ENCODE measurements at places on chromosomes 12 and 14.

DNA sequence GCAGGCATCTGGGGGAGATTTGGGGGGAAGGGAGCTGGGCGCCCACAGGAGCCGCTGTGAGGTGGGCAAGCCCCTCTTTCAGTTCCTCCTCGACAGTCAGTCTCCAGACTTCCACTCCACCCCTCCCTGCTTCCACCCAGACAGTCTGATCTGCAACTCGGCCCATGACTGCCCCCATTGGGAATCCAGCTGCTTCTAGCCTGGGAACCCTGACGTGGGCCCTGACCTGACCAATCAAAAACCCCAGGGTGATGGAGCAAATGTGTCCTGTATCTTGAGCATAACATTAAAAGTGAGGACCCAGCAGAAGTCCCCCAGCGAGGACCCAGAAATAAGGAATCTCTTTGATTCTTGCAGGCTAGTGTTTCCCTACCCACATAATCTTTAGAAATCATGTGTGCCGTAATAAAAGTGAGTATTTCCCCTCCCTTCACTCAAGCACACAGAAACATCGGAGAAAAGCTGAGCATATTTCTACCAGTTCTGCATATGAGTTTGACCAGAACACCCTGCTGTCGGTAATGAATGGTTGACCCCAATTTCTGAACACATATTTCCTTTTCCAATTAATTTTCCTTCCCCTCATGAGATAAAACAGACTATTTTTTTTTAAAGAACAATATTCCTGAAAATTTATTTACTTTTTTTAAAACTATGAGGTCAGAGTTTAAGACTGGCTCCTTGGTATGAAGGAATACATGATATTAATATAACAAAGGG, 6.4 kb downstream of the SSH1 start:
- DNase-seq: no peak

- DNase-seq: no peak
Measured at GRCh38 chr12:90870971-90871725, 83.8 kb downstream of the CCER1 start.

GRCh38 chr12:67469666-67470065, 178.9 kb upstream of the DYRK2 start:
- peak; percentile 24 for DNase-seq

DNA sequence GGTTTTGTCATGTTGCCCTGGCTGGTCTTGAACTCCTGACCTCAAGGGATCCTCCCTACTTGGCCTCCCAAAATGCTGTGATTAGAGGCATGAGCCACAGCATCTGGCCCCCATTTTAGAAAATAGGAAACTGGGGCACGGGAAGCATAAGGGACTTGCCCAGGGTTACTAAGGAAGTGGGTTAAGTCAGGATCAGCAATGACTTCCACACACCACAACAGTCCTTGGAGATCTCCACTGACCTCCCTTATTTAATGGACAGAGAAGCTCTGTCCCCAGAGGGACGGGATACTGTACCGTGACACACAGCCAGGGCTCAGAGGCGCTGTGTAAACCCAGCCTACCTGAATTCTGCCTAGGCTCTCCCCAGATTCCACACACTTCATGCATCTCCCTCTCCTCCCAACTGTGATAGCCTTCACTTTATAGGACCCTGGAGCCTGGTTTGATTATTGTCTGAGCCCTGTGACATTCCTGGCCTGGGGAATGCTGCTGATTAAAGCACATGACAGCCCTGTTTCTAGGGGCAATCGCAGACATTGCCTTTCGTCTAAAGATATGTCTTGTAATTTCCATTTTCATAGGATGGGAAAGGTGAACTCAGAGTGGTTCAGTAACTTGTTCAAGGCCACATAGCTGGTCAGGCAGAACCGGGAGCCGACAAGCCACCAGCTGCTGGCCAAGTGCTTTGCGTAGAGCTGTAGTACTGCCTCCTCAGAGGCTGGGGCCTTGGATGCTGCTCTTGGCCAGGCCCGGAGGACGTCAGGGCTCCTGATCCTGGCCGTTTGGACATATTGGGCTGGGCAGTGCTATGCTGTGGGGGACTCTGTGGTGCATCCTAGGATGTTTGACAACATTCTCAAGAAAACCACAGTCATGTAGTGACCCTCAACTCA, 20.8 kb downstream of the SERPINA1 start:
- DNase-seq: no peak

- DNase-seq: peak; percentile 6
Measured at GRCh38 chr12:54526812-54527630, 22.4 kb upstream of the PDE1B start.

DNA sequence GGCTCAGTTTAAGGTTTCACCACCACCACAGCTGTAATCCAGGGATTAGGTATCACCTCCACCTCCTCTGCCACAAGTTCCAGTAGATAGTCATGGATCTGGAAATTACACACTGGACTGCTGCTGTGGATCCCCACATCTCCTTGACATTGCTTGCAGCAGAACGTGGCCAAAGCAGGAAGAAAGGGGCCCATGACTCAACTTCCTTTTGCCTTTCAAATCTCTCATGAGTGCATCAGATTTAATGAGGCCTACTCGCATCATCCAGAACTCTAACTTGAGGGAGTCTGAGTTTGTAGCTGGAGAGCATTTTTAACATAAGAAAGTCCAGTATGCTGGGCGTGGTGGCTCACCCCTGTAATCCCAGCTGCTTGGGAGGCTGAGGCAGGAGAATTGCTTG, 29.2 kb upstream of the TMED10 start:
- DNase-seq: no peak

- no peak for DNase-seq
Measured at GRCh38 chr14:104342435-104343293, 204.3 kb downstream of the KIF26A start.

GRCh38 chr12:54217774-54218241, 29.0 kb upstream of the SMUG1 start:
- no peak for DNase-seq

DNA sequence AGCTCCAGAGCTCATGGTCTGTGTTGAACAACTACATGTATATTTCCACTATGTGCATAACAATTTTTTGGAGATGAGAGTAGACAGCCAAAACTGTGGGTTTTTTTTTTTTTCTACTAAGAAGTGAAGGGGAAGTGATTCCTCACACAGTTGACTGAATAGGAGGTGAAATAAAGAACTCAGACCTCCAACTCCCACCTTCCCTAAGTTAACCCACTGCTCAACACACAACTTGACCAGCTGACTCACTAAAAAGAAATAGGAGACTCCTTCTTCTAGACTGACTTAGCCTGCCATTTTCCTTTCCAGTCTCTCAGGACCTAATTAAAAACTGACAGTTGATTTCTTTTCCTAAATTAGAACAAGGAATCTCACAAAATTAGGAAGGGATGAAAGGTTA, 1.7 kb downstream of the M6PR start:
- DNase-seq: no peak

DNA sequence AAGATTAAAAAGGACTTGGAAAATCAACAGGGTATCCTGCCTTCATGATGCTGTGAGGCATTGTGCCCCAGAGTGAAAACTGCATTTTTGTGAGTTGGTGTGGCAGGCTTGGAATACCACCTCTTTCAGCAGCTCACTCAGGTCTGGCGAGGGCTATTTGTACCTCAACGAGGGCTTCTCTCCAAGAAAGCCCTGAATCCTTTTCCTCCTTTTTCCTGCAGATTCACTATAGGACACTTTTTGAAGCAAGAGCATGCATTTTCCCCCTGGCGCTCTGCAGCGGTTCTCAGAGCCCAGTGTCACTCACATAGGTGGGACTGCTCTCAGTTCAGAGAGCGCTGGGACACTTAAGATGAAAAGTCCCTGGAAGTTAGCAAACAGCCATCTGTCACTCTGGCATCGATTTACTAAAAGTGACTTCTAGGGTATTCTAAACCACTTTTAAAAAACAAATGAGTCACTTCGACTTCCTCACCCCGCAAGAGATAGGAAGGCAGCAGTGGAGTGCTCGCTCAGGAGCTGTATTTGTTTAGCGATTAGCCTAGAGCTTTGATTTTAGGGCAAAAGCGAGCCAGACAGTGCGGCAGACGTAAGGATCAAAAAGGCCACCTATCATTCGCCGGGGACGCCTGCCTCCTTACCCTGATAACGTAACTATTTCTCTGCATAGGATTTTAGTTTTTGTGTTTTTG, 782 bp upstream of the LGR5 start:
- peak; percentile 26 for DNase-seq

DNA sequence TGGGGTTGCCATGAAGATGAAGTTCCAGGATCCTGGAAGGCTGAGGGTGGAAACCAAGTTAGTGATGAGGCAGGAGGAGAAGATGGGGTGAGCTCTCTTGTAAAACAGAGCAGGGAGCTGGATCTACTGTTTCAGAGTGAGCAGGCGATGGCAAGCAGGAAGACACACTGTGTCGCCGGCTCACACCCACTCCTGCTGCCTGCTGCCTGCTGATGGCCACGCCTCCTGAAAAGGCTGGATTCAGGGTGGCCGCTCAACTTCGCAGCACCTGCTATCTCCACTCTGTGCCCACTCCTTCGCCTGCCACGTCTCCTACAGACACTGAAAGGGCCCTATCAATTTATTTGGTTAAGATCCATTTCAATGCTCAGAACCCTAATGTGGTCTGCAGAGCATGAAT, 96.1 kb downstream of the RBM19 start:
- DNase-seq: peak; percentile 85

- DNase-seq: no peak
Measured at GRCh38 chr12:113528606-113529293, 57.1 kb upstream of the LHX5 start.

DNA sequence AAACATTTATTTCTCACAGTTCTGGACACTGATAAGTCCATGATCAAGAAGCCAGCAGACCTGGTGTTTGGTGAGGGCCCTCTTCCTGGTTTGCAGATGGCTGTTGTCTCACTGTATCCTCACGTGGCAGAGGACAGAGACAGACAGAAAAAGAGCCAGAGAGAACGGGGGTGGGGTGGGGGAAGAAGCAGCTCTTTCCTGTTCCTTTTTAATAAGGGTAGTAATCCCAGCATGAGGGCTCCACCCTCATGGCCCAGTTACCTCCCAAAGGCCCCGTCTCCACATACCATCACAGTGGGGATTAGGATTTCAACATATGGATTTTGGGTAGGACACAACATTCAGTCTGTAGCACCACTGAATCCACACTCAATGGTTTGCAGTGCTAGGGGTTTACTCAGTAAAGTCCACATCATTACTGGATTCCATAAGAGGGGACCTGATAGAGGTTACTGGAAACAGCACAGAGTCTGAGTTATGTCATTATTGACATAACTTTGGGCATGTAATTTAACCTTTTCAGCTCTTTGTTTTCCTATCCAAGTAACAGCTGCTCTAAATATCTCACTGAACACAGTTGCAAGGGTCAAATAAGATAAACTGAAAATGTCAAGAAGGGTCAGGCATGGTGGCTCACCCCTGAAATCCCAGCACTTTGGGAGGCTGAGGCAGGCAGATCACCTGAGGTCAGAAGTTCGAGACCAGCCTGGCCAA, 53.2 kb downstream of the RPAP3 start:
- DNase-seq: no peak

All from NCI-H510A treated with DMSO at 0.1 percent for 48 hours (cell line).